CD8-positive, alpha-beta memory T cell (primary cell): ENCODE measurements at places on chromosomes 11 and 22. TPM values are rescaled to one million over a fixed set of nuclear protein-coding genes. Genes with fewer than 3 reads are reported as not detected.

DNA sequence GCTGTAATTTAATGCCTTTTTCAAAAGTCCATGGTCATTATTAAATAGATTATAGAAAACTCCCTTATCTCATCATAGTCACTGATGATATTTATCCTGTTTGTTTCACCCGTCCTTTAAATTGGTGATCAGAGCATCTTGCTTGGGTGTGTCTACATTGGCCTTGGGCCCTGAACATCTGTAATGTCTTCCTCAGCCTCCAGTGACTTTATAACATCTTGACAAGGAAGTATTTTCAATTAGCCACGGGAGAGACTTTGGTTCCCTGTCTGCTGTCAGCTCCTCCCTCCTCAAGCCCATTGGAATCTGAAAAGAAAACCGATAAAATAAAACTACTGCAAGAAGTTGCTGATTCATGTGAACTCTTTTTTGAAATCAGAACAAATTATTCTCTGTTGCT lies 116.9 kb upstream of the TTC12 start:
- no peak for DNase-seq

- no peak for DNase-seq
Measured at GRCh38 chr11:42806191-42806590, 505.6 kb upstream of the API5 start.

Gene NFRKB
- 37.8 TPM for total RNA-seq

GRCh38 chr11:131248588-131248987 lies 121.8 kb upstream of the NTM start:
- no peak for DNase-seq

GRCh38 chr11:46361283-46362155 lies 14.3 kb downstream of the DGKZ start:
- DNase-seq = peak; percentile 73

Gene LINC01488
- not detected for total RNA-seq

GRCh38 chr11:103327721-103328120 lies 218.5 kb downstream of the DYNC2H1 start:
- DNase-seq = no peak

DNA sequence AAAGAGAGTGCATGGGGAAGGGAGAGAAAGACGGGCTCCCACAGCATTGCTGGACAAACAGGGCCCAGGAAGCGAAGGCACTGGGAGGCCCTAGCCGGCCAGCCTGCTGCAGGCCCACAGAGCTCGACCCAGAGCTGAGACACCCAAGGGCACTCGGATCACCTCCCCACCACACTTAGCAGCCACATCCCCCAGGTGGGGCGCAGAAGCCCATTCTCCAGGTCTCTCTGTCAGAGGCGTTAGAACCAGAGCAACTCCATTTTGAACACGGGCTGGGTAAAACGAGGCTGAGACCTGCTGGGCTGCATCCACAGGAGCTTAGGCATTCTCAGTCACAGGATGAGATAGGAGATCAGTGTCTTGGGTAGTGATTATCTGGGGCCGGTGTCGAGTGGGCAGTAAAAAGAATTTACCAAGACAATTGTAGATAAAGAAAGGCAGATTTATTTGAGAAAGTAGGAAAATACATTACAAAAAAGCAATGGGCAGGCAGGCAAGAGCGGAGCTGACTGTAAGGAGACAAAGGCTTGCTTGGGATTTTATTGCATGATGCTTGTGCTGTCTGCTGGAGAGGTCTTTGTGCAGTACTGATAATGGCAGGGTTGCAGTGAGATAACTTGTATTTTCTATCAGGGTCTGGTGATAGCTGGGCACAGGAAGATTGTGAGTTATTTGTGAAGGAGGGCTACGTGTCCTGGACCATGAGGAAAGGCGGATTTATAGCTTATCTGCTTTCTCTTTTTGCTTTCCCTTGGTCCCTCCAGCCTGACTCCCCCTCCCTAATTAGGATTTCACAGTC lies 13.4 kb upstream of the CAPN5 start:
- DNase-seq = no peak

- DNase-seq = no peak
Measured at GRCh38 chr11:33665350-33666106, 35.1 kb downstream of the C11orf91 start.

Gene TRIM49
- not detected for total RNA-seq

Gene NFAM1
- 0.16 TPM for total RNA-seq

DNA sequence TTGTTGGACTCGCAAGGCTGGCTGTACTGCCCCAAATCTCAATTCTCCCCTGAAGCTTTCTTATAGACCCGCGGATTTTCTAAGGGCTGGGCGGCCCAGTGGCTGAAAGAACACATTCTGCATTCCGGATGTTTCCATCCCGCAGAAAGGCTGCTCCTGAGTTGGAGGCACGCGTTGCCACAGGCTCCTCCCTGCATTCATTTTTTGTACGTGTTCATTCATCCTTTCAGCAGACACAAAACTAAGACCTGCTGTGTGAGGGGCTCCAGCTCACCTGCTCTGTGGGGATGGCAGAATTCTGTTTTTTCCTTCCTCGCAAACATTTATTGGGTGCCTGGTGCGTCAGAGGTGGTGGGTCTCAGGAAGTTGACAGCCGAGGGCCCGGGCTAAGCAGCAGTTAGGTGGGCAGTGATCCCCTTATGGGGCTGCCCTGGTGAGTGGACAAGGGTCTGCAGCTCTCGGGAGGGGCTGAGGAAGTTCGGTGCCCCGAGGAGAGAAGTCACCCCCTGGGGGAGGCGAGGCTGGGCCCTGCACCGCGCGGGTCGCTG lies 23.7 kb downstream of the SHANK3 start:
- DNase-seq = no peak

Gene SPTBN2
- total RNA-seq = 0.81 TPM

Gene MB
- 2.5 TPM for total RNA-seq

- DNase-seq = no peak
Measured at GRCh38 chr22:38455530-38456271, 702 bp upstream of the KCNJ4 start.

DNA sequence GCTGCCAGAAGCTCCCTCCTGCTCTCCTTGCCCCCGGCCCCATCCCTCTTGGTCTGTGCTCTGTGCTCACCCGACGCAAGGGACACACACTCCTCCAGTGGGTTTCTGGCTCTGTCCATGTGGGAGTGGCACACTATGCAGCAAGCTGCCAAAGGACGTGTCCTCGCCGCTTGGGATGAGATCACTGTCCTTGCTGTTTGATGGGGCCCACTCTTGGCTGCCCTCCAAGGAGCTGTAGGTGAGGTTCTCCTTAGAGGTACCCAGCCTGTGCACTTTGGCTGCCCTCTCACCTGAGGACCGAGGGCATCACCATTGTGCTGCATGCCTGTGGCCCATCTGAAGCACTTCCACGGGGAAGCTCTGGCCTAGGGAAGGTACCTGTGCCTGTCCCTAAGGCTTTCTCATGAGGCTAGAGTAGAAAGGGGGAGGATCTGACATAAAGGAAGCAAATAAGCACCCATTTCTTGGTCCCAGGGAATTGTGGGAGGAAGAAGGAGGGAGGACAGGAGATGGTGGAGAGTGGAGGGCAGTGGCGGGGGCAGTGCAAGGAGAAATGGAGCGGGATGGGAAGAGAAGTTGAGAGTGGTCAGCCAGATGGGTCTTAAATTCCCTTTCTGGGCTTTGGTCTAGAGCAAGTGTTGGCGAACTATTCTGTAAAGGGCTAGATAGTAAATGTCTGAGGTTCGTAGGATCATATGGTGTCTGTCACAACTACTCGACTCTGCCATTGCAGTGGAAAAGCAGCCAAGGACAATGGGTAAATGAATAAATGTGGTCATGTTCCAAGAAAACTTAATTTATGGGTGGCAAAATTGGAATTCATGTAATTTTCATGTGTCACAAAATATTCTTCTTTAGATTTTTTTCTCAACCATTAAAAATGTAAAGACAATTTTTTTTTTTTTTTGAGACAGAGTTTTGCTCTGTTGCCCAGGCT lies 47.0 kb upstream of the AMPD3 start:
- no peak for DNase-seq

GRCh38 chr11:68641880-68642279 lies 42.5 kb upstream of the GAL start:
- no peak for DNase-seq

Gene TMEM86A
- total RNA-seq = 1.3 TPM
